H1 (cell line): ENCODE measurements at places on chromosomes 12 and 14. TPM values are rescaled to one million over a fixed set of nuclear protein-coding genes. Genes with fewer than 3 reads are reported as not detected.
A peak's percentile ranks its signal among the peaks of the same experiment; 100 is the strongest.

TPI1 gene
- total RNA-seq, result 902 and 910 TPM in 2 replicates

OR10G2 gene
- not detected in 2 replicates for total RNA-seq

KRT7 gene
- total RNA-seq, result 13.2 and 16.5 TPM in 2 replicates

DMAC2L gene
- total RNA-seq, result 19.7 and 20.3 TPM in 2 replicates

TPH2 gene
- total RNA-seq, result 0.90 and 1.1 TPM in 2 replicates

CD163 gene
- total RNA-seq, result not detected in 2 replicates

MLF2 gene
- 229 and 232 TPM in 2 replicates for total RNA-seq

GPR65 gene
- not detected in 2 replicates for total RNA-seq

PPP4R4 gene
- 9.4 and 9.6 TPM in 2 replicates for total RNA-seq

- H3K27me3 ChIP-seq, result no peaks in the 10 kb centered on the region
- no peak overlapping the region for H3K4me3 ChIP-seq
- no peak for DNase-seq
- H3K27ac ChIP-seq, result no peak overlapping the region
- no peaks in the 10 kb centered on the region for H3K36me3 ChIP-seq
Measured at GRCh38 chr12:58629376-58629775, 290.9 kb downstream of the LRIG3 start.

- peaks cover 56% of the 10 kb centered on the region for H3K4me1 ChIP-seq
- no peak for DNase-seq
- no peaks in the 10 kb centered on the region for H3K27me3 ChIP-seq
- no peaks in the 10 kb centered on the region for H3K36me3 ChIP-seq
- H3K27ac ChIP-seq, result peak within 1 kb of the TSS; percentile 48; the same call in 1 of the 2 replicates
Measured at GRCh38 chr14:64704143-64704742, at the start of gene PLEKHG3. Gene PLEKHG3, plus strand, starts transcription at chr14:64704424. Its CDS starts 23,208 bp downstream, at chr14:64727632.

- no peaks in the 10 kb centered on the region for H3K27me3 ChIP-seq
- H3K27ac ChIP-seq, result no peak overlapping the region
- no peak for DNase-seq
- H3K36me3 ChIP-seq, result no peaks in the 10 kb centered on the region
- H3K4me1 ChIP-seq, result no peaks in the 10 kb centered on the region
Measured at GRCh38 chr14:22535126-22535525, 53.9 kb downstream of the DAD1 start.

GRCh38 chr12:111780166-111780565 lies 13.4 kb downstream of the ALDH2 start:
- no peak overlapping the region for H3K4me3 ChIP-seq
- H3K27ac ChIP-seq, result no peak overlapping the region

DNA sequence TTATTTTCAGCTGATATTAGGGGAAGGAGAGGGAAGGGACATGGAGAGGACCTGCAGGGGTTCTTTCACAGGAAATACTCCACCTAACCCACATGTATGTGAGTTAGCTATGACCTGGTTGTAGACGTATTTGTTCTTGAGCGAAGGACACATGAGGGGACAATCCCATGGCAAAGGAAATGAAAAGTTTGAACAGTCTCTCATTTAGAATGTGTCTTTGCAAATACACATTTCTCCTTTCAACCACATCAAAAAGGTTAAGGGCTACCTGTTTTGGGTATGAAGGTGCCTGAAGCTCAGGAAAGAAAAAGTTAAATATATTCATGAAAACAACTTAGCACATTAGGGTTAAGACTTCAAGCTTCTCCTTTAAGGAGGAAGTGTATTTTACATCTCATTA lies 7.4 kb downstream of the PYGL start:
- no peaks in the 10 kb centered on the region; the same call in 1 of the 2 replicates for H3K36me3 ChIP-seq
- no peak overlapping the region for H3K27ac ChIP-seq
- H3K4me1 ChIP-seq, result no peaks in the 10 kb centered on the region
- DNase-seq, result no peak
- no peaks in the 10 kb centered on the region for H3K27me3 ChIP-seq
- no peak overlapping the region for H3K4me3 ChIP-seq

GRCh38 chr12:50132505-50133135 lies 20.6 kb downstream of the COX14 start:
- H3K27me3 ChIP-seq, result no peaks in the 10 kb centered on the region
- H3K4me3 ChIP-seq, result no peak overlapping the region
- DNase-seq, result no peak
- no peaks in the 10 kb centered on the region for H3K4me1 ChIP-seq
- peaks cover 23% of the 10 kb centered on the region for H3K36me3 ChIP-seq

DNA sequence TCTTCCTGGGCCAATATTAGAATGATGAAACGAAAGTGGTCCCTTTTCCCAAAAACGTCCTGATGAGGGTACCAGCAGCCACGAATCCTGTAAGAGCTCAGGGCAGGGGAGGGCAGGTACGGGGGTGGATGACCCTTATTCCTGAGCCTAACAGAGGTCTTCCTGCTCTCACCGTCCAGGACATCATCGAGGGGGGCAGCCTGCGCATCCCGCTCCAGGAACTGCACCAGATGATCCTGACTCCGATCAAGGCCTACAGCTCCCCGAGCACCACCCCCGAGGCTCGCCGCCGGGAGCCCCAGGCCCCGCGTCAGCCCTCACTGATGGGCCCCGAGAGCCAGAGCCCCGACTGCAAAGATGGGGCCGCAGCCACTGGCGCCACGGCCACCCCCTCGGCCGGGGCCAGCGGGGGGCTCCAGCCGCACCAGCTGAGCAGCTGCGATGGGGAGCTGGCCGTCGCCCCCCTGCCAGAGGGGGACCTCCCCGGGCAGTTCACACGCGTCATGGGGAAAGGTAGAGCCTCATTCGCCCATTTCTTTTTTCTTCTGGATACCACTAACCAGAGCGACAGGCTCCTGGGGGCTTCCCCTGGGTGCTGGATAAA lies 142.5 kb downstream of the GCH1 start:
- H3K27ac ChIP-seq, result no peak overlapping the region
- no peak for DNase-seq
- H3K27me3 ChIP-seq, result no peaks in the 10 kb centered on the region
- H3K4me3 ChIP-seq, result no peak overlapping the region
- H3K36me3 ChIP-seq, result no peaks in the 10 kb centered on the region

DNA sequence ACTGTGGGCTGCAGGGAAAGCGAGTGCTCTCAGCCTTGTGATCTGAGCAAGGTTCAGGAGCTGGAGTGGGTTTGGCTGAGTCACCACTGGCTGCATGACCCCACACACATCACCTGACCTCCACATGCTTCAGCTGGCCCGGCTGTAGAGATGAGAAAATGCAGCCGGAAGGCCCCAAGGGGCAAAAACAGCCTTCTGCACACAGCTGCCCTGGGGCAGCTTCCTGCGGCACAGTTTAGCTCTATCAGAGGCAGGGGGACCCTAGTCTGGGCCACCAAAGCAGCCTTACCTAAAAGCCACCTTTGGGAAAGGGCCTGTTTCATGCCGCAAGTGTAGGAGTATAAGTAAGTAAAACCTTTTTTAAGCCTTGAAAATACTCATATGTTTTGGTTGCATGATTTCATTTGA lies 123.3 kb downstream of the SSPN start:
- H3K27ac ChIP-seq, result no peak overlapping the region
- H3K4me3 ChIP-seq, result no peak overlapping the region
- no peaks in the 10 kb centered on the region for H3K27me3 ChIP-seq
- no peaks in the 10 kb centered on the region for H3K36me3 ChIP-seq

DNA sequence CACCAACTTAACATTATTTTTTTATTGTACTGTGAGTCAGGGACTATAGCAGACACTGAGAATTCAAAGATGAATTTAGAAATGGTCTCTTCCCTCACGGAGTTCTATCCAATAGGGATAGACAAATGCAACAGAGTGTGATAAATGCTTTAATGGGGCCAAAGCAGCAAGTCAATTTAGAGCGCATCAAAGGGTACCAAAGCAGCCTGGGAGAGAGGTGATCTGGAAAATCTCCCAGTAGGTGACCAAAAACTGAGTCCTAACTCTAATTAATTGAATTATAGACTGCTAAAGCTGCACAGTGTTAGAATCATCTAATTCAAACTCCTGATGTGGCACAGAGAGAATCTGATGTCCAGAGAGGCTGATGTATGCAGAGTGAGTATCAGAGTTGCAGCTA lies 2.6 kb downstream of the LIN7A start:
- DNase-seq, result no peak
- no peak overlapping the region for H3K27ac ChIP-seq
- peaks cover 6% of the 10 kb centered on the region; the same call in 1 of the 2 replicates for H3K4me1 ChIP-seq
- H3K36me3 ChIP-seq, result no peaks in the 10 kb centered on the region
- no peak overlapping the region for H3K4me3 ChIP-seq

DNA sequence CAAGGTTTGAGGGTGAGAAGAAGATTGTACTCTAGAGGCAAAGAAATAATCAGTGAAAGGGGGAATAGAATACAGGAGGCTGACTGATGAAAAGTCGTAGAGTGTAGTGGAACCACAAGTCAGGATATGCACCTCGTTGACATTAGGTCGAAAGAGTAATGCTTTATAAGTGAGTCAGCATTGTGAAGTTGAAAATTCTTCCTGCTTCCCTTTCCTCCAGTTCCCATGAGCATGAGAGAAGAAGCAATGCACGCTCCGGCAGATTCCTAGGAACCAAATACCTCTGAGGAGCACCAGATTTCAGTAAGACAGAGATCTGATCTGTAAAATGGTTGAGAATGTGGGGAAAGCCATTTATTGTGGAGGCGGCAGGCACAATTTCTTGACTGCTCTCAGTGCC lies 16.5 kb downstream of the CCER1 start:
- no peak overlapping the region for H3K4me3 ChIP-seq
- H3K27ac ChIP-seq, result no peak overlapping the region
- no peaks in the 10 kb centered on the region for H3K36me3 ChIP-seq
- H3K4me1 ChIP-seq, result no peaks in the 10 kb centered on the region
- DNase-seq, result no peak

- no peak for DNase-seq
- H3K4me3 ChIP-seq, result no peak overlapping the region
- H3K4me1 ChIP-seq, result no peaks in the 10 kb centered on the region
- no peaks in the 10 kb centered on the region for H3K27me3 ChIP-seq
- H3K36me3 ChIP-seq, result peaks cover 5% of the 10 kb centered on the region; the same call in 1 of the 2 replicates
Measured at GRCh38 chr12:9698681-9699080, 29.2 kb downstream of the CLEC2D start.
